Liver (tissue), 10 donors: ENCODE measurements at places on chromosomes 11 and 22.

DNA sequence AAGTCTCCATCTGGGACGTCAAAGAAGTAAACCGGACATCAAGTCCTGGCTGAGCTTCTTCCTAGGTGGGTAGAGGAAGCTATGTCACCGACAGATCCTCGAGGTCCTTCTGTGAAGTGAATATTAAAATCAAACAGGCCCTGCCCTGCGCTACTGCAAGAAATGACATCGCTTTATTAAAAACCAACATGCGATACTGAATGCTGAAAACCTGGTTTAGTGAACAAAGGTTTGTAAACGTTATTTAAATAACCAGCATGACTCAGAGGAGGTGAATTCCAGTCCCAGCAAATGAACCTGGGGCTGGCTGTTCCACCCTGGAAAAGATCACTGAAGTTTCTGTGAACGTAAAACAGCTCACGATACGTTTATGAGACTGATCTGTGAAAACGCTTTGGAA lies 645 bp downstream of the RTCB start:
- DNase-seq, result no peak

- DNase-seq, result peak; percentile 36
Observed at GRCh38 chr11:47186700-47187695, 764 bp upstream of the PACSIN3 start.

DNA sequence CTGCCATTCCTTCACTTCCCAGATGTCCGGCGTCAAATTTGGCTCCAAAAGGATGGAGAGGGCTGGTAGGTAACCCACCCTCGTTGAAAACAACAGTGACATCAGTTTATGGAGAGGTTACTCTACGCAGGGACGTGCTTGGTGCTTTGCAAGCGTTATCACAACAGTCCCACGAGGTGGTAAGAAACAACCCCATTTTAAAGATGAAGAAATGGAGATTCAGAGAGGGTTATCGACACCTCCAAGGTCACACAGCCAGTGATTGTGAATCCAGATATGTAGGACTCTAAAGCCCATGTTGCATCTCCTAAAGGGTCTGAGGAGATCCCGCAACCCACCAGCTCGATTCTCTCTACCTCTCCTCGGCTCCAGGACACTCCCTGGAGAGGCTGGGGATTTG lies 773 bp downstream of the MIAT start:
- no peak for DNase-seq

GRCh38 chr11:105183426-105183825 lies 43.9 kb upstream of the CARD18 start:
- no peak for DNase-seq
